Activated naive CD4-positive, alpha-beta T cell treated with anti-CD3 and anti-CD28 coated beads, Interleukin-2, amount 10 ng/mL, durations not matched to agents 7 days and 5 days (primary cell): ENCODE measurements at places on chromosomes 5 and 9.

DNA sequence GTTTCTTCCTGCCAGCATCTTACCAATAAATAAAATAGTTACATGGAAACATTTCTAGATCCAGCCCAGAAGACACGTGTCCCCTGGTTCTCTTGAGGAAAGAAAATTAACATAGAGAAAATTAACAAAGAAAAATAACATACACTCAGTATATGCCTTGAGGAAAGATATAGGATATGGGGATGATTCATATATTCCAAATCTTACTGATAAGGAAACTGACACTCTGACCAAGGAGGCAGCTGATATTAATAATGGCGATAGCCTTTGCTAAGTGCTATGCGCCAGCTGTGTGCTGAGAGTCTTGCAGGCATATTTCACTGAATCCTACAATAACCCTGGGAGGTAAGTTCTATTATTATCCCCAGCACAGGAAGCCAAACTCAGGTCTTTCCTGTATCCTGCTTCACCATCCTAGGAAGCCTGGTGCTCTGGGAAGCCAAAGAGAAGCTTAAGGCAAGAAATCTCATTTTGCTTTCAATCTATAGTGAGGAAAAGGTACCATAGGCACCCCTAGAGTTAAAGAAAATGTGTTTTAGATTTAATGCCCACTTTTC lies 302.7 kb upstream of the NREP start:
- no peak for DNase-seq
- H3K27ac ChIP-seq = no peak overlapping the region
- no peaks in the 10 kb centered on the region for H3K27me3 ChIP-seq
- H3K4me1 ChIP-seq = no peaks in the 10 kb centered on the region
- H3K36me3 ChIP-seq = no peaks in the 10 kb centered on the region

DNA sequence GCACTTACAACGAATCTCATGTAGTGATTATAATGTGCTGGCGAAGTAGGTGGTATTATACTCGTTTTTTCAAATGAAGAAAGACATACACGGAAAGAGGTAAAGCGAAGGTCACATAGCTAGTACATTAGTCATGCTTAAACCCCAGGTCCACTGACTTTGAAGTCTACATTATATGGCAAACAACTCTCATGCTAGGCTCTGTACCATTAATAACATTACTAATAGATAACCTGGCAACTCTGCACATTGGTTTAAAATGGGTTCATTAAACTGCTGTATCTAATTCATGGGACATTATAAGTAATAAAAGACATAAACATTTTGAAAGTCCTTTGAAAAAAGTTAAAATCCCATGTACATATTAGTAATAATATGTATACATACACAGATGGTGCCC lies 21.2 kb downstream of the FYB1 start:
- peaks cover 43% of the 10 kb centered on the region for H3K4me1 ChIP-seq
- H3K27me3 ChIP-seq = no peaks in the 10 kb centered on the region

- peaks cover 53% of the 10 kb centered on the region for H3K27me3 ChIP-seq
- no peak overlapping the region for H3K27ac ChIP-seq
- H3K4me1 ChIP-seq = peaks cover 38% of the 10 kb centered on the region
- no peak for DNase-seq
- peak overlapping the region; percentile 77 for H3K4me3 ChIP-seq
These were observed 1.5 kb downstream of the F2R start for GRCh38 chr5:76717222-76718083.

GRCh38 chr9:117205806-117206205 lies 209.1 kb downstream of the ASTN2 start:
- no peaks in the 10 kb centered on the region for H3K36me3 ChIP-seq
- DNase-seq = no peak
- H3K4me3 ChIP-seq = no peak overlapping the region
- H3K4me1 ChIP-seq = no peaks in the 10 kb centered on the region
- H3K27me3 ChIP-seq = no peaks in the 10 kb centered on the region

- no peak overlapping the region for H3K4me3 ChIP-seq
- DNase-seq = no peak
- H3K4me1 ChIP-seq = no peaks in the 10 kb centered on the region
- H3K27ac ChIP-seq = no peak overlapping the region
These were observed 523.5 kb upstream of the KLF4 start for GRCh38 chr9:108012886-108013665.
